ENCODE measurements at places on chromosomes 5 and 9.

- no peak for DNase-seq
Observed at GRCh38 chr9:115717711-115718173, 435.8 kb upstream of the PAPPA start.

DNA sequence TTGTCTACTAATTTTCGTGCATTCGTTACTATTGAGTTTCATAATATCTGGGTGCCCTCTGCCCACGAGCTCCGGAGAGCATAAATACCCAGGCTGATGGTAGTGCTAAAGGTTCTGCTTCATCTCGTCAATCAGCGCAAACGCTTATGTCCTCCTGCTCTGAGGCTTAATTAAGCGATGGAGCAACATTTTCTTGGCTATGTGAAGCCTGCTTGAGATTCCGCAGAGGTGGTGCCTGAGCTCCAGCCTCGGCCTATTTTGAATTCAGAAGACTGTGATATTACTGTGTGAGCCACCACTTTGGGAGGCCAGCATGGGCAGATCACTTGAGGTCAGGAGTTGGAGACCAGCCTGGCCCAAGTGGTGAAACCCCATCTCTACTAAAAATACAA lies 44.8 kb downstream of the ANXA2R start:
- DNase-seq, result no peak

GRCh38 chr9:91038483-91039124 lies 237.0 kb downstream of the SYK start:
- no peak for DNase-seq

DNA sequence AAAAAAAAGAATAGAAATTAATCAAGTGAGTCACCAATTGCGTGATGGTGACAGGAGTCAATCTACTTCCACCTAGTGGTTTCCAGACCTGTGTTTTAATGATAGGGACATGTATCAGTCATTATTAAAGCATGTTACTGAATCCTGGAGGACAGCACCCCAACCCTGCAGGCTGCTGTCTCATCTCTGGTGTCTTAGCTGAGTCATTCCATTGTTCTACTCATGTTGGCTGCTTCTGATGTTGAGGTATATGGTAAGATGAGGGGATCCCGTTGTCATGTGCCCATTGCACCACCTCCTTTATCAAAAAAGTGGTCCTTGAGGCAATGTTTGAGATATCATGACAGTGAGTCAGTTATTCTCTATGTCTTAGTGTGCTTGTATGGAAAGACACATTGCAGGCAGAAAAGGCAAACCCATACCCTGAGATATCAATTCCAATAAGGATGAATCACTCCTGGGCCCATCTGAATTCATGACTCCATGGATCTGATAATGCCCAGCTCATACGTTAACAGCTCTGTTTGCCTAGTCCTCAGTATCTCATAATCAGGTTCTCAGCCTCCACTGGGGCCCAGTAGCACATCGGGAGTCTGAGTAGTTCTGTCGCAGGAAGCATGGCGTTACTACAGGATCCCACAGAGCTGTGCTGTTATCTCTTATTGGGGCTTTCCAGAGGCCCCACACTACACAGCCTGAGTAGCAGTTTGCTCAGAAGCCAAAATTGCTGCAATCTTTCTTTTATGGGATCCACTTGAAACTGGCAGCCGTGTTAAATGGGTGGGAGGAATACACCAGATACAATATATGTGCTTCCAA lies 31.2 kb downstream of the HMGCS1 start:
- DNase-seq, result no peak

- peak; percentile 71 for DNase-seq
Observed at GRCh38 chr5:175809531-175810121, 61.8 kb upstream of the CPLX2 start.

GRCh38 chr5:57684299-57684702 lies 201.7 kb upstream of the ACTBL2 start:
- DNase-seq, result no peak

- no peak for DNase-seq
Observed at GRCh38 chr5:171023508-171023907, 161.7 kb downstream of the RANBP17 start.

DNA sequence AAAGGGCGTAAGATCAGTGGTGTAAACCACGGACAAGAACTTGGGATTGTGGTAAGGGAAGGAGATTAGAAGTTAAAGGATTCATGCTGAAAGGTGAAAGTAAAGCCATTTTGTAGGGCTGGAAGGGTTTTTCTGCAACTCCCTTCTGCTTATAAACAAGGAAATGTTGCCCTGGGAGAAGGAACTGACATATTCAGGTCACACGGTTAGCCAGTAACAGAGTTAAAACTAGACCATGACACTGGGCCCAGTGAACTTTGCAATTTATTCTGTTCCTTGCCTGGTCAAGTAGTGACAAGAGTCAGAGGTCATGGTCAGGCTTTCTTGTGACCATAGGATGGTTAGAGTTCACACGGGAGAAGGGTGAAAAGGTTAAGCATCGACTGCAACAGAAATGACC lies 323.3 kb downstream of the DMRT2 start:
- no peak for DNase-seq
